Activated CD4-positive, alpha-beta T cell treated with anti-CD3 and anti-CD28 coated beads for 1 hour (primary cell): ENCODE measurements at places on chromosomes 5 and 9.

DNA sequence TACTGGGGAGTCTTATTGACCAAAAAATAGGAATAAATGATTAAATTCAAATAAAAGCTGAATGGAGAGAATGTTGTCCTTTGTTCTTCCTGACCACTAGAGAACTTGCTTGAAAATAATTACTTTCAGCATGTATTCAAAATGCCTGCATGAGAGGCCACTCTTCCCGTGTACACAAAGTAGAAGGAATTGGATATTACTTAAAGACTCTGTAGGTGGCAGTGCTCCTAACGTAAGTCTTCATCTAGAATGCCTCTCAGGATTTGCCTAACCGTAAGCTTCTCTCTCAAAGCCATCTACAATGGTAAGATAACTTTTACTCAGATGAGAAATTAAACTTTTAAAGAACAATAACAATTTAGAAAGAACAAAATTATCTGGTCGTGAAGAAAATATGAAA, 620.0 kb upstream of the CCNG1 start:
- no peak for DNase-seq

- no peak for DNase-seq
Measured at GRCh38 chr5:176794509-176794908, 15.8 kb upstream of the UNC5A start.

DNA sequence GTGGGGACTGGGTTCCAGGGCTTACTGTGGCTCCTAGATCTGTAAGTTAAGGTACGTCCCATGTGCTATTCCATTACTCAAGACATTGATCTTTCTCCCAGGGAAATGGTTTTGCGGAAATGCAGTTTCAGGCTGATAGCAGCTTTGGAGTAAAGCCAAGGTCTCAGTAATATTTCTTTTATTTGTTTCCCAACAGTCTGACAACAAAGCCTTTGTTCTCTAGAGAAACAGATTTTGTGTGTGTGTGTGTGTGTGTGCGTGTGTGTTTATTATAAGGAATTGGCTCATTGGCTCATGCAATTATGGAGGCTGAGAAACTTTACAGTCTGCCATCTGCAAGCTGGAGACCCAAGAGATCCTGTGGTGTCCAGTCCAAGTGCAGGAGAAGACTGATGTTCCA, 12.1 kb upstream of the POC5 start:
- no peak for DNase-seq

GRCh38 chr5:154015071-154015693, 23.5 kb downstream of the FAM114A2 start:
- no peak for DNase-seq

DNA sequence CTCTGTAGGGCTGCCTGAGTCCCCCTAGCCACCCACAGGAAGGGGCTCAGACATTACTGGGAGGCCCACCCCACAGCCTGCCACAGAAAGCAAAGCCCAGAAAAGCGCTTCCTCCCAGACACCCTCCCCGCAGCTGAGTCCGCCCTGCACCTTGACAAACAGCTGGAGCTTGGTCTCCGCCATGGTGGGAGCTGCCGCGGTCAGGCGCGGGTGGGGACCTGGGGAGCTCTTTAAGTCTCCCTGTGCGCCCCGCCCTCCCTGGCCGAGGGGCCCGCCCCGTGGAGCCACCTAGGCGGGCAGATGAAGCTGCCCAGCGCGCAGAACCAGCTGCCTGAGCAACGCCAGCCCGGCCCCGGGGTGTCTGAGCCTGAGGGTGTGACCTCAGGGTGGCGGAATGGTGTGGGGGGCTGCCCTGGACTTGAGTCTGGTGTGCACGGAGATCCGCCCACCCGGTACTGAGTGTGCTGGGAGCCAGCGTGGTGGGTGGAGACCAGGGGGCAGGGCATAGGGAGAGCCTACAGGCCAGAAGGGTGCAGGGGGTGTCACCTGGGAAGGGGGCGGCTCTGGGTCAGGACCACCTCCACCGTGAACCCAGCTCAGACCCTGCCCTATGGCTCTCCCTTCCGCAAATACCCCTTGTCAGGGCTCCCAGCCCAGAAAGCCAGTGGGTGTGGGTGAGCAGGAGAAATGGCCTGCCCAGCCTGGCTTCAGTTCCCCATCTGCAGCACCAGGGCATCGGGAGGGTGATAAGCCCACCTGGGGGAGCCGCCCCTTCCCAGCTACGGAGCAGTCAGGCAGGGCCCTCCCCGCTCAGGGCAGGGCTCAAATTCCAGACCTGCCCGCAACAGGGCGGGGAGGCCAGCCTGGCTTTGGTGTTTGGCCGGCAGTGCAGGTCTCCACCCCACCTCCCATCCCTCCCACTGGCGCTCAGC, at the start of gene CLIC3:
Gene CLIC3 (minus strand): TSS at position 208 of the 932 bp plus-strand sequence. CDS start 25 bp downstream, at position 183.
- DNase-seq, result peak; percentile 24
